CD8-positive, alpha-beta memory T cell (primary cell): ENCODE measurements at places on chromosomes 3 and 15.

- DNase-seq: no peak
- no peaks in the 10 kb centered on the region for H3K36me3 ChIP-seq
These were observed 54.1 kb upstream of the TIPARP start for GRCh38 chr3:156620260-156620659.

DNA sequence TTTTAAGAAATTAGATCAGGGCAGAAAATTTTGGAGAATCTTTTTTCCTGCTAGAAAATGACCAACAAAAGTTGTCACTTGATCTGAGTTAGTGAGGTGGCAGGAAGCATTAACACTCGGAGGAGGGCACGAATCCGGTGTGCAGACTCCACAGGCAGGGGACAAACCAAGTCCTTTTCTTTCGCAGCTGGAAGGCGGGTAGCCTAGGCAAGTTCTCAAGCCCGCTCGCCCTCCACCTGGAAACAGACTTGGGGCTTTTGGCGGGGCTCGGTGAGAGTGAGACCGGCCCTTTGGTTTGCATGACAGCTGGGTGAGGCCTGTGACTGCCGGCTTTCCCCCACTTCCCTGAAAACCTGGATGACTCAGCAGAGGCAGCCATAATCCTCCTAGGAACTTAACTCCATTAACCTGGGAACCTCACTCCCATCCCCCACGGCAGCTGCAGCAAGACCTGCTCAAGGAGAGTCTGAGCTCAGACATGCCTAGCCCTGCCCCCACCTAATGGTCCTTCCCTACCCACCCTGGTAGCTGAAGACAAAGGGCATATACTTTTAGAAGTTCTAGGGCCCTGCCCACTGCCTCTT, 134.8 kb downstream of the MFSD1 start:
- H3K27ac ChIP-seq: no peak overlapping the region
- no peak overlapping the region for H3K4me3 ChIP-seq
- H3K27me3 ChIP-seq: no peaks in the 10 kb centered on the region
- H3K4me1 ChIP-seq: no peaks in the 10 kb centered on the region
- no peak for DNase-seq
- H3K36me3 ChIP-seq: no peaks in the 10 kb centered on the region

- no peak overlapping the region for H3K4me3 ChIP-seq
- no peaks in the 10 kb centered on the region for H3K36me3 ChIP-seq
- H3K4me1 ChIP-seq: no peaks in the 10 kb centered on the region
- no peak overlapping the region for H3K27ac ChIP-seq
- DNase-seq: no peak
These were observed 767.7 kb upstream of the ALCAM start for GRCh38 chr3:104598848-104599511.

DNA sequence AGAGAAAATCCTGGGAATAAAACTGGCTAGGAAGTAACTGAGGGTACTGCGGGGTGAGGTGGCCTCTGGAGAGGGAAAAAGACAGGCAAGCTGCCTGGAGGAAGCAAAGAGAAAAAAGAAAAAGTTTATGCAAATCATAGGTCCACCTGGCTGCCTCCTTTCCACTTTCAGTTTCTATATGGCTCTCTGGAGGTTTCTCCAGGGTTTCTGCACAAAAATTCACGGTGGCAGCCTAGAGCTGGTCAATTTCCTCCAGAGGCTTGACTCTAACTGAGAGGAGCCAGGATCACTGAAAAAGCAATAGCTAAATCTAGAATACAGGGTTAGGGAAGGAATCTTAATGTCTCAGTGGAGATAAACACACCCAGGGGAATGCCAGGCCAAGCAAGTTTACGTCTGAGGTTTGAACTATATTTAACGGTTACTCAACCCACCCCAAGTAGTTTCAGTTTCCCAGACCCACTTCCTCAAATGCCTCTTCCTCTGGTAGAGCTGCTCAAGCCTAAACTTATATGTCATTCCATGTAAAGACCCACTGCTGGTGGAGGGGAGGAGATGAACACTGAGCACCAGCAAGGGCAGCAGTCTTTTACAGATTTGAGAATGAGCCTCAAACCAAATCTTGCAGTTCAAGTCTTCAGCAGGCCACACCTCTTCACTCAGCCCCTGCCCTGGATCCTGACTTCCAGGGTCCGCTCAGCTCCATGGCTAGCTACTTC, 5.7 kb downstream of the LYSMD2 start:
- H3K27ac ChIP-seq: peak overlapping the region; percentile 65
- DNase-seq: peak; percentile 50
- no peaks in the 10 kb centered on the region for H3K36me3 ChIP-seq
- no peaks in the 10 kb centered on the region for H3K27me3 ChIP-seq
- peaks cover 85% of the 10 kb centered on the region for H3K4me1 ChIP-seq

- no peak overlapping the region for H3K27ac ChIP-seq
- H3K4me1 ChIP-seq: no peaks in the 10 kb centered on the region
- no peak for DNase-seq
These were observed 10.7 kb downstream of the COPB2 start for GRCh38 chr3:139378587-139379241.

GRCh38 chr3:128335621-128336296, 130.9 kb downstream of the DNAJB8 start:
- H3K27ac ChIP-seq: no peak overlapping the region
- no peaks in the 10 kb centered on the region for H3K4me1 ChIP-seq
- H3K36me3 ChIP-seq: peaks cover 8% of the 10 kb centered on the region
- DNase-seq: no peak
- H3K4me3 ChIP-seq: no peak overlapping the region

DNA sequence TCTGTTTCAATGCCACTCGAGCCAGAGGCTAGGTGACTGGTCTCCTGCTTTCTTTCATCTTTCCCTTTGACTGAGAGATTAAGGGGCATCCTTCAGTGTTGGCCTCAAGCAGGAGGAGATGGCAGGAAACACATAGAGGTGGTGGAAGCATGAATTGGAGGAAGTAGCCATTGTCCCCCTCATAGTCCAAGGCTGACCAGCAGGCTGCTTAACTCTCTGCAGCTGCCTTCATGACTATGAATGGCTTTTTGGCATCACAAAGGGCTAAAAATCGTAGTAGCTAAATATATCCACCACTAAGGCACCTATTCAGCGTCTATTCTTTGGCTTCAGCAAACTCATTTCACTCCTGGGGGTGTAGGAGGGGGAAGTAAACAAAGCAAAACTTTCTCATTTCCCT, 7.0 kb upstream of the FRMD4B start:
- no peak overlapping the region for H3K27ac ChIP-seq
- DNase-seq: no peak
- H3K4me1 ChIP-seq: no peaks in the 10 kb centered on the region
- H3K36me3 ChIP-seq: no peaks in the 10 kb centered on the region

GRCh38 chr15:22961762-22962161, 18.4 kb downstream of the CYFIP1 start:
- no peaks in the 10 kb centered on the region for H3K36me3 ChIP-seq
- H3K4me3 ChIP-seq: no peak overlapping the region
